Dermis microvascular lymphatic vessel endothelial cell (primary cell): ENCODE measurements at places on chromosomes 6 and 20. TPM values are rescaled to one million over a fixed set of nuclear protein-coding genes. Genes with fewer than 3 reads are reported as not detected.

Gene C6orf141
- total RNA-seq, result 23.4 and 45.5 TPM in 2 replicates

Gene SLC4A11
- total RNA-seq, result 6.9 and 26.0 TPM in 2 replicates

Gene PRL
- total RNA-seq, result not detected in 2 replicates

Gene MED23
- total RNA-seq, result 28.6 and 39.2 TPM in 2 replicates

Gene OR11A1
- not detected in 2 replicates for total RNA-seq

Gene VSTM2L
- total RNA-seq, result not detected in 2 replicates

Gene TBPL1
- 21.4 and 21.6 TPM in 2 replicates for total RNA-seq

Gene HSPA12B
- 10.2 and 14.2 TPM in 2 replicates for total RNA-seq

Gene DEFB112
- total RNA-seq, result not detected in 2 replicates

Gene ATXN1
- total RNA-seq, result 9.1 and 12.6 TPM in 2 replicates
